ENCODE measurements at places on chromosomes 12 and 14.

- DNase-seq, result peak; percentile 52
These were observed 95.5 kb downstream of the SLC38A6 start for GRCh38 chr14:61076556-61076955.

DNA sequence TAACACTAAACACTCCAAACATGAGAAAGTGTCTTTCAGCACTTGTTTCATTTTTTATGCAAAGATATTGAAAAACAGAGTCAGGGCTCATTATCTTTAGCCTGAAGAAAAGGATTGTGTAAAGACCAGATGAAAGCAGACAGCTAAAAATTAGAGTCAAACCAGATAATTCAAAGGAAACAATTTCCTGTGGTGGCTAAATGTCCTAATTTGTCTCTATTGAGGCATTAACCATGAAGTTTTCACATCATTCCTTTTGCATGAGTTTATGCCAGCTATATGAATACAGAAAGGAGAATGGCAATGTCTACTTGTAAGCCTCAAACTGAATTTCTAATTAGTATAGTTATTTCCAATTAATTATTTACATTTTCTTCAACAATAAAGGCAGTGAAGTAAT lies 338.5 kb downstream of the FSCB start:
- no peak for DNase-seq

GRCh38 chr12:51390891-51391282 lies 319 bp downstream of the GALNT6 start:
- no peak for DNase-seq

- DNase-seq, result no peak
These were observed 63.8 kb upstream of the PLEKHG7 start for GRCh38 chr12:92639017-92639416.

GRCh38 chr14:41662780-41663472 lies 56.2 kb downstream of the LRFN5 start:
- no peak for DNase-seq

- no peak for DNase-seq
These were observed 38.5 kb downstream of the CCDC92 start for GRCh38 chr12:123934016-123934620.

- no peak for DNase-seq
These were observed 84.0 kb downstream of the BORCS5 start for GRCh38 chr12:12440784-12441428.

DNA sequence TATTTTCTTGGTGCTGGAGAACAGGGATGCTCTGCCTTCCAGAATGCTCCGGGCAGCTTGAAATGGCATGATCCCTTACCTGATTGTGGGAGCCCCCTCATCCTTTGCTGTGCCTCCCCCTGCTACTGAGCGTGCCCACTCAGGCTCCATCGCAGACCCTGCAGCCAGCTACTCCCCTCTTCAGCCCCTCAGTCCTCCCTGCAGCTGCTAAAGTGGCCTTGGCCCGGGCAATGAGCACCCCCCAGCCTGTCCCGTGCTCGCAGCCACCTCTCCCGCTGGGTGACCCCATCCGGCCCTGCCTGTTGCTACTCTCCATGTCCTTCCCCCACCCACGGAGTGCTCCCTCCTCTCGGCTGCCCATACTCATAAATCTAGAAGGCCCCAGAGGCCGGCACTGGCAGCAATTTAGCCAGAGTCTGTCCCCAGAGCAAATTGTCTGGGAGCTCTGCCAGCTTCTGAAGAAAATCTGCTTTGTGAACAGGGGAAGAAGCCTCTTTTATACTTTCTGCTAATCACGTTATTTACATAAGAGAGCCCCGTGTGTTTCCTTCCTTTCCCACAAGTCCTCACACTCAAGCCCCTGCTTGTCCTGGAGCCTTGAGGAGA lies 143.7 kb upstream of the FRMD6 start:
- DNase-seq, result peak; percentile 60

DNA sequence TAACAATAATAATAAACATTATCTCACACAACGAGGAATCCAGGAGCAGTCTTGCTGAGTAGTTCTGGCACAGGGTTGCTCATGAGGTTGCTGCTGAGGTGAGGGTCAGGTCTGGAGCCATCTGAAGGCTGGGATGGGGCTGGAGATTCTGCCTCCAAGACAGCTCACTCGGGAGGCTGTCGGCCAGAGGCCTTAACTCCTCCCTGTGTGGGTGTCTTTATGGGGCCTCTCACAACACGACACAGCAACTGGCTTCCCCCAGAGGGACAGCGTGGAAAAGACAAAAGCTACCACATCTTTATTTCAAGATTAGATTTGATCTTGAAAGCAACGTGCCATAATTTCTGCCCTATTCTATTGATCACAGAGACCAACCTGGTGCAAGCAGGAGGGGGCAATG lies 7.2 kb upstream of the CD4 start:
- no peak for DNase-seq

DNA sequence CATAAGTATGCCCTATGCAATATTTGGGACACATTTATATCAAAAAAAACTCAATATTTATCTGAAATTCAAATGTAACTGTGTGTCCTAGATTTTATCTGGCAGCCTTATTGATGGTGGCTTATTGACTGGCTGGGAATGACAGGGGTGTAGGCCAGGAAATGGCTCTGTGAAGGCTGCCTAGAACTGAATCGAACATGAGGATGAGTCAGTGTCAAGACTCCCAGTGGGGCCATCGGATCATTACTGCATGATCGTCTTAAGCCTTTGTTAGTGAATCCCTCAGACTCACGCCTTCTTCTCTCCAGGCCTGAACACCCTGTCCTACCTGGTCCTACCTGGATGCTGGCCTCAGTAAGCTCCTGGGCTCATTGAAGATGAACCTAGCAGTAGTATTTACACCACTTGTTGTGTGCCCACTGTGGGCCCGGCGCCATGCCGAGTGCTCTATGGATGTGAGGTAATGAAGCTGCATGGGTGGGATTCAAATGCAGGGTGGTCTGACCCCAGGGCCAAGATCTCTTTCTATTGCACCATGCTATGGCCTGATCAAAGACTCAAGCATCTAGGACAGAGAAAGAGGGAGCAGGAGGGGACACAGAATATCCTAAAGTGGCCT lies 21.0 kb upstream of the FAIM2 start:
- no peak for DNase-seq

DNA sequence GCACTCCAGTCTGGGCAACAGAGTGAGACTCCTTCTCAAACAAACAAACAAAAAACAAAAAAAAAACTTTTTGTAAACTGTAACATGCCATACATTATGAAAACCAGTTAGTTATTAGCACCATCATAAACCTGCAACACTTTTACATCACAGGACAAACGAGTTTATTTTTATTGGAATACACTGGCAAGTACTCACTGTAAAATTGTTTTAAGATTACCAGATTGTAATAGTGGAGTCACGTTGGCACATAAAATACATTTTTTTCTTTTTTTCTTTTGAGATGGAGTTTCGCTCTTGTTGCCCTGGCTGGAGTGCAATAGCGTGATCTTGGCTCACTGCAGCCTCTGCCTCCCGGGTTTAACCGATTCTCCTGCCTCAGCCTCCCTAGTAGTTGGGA lies 15.7 kb downstream of the FKBP3 start:
- no peak for DNase-seq

DNA sequence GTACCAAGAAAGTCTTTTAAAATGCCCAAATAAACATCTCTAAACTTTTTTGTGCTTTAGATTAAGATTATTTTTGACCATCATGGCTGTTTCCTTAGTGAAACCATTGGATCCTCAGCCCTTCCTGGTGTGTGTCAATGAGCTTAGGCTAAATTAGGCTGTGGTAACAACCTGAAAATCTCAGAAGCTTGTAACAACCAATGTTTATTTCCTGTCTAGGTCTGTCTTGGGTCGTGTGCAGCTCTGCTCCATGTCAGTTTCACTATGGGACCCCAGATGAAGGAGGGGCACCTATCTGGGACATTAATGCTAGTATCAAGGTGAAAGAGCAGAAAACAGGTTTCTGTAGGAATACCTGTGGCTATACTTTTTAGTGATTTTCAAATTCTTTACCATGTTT lies 49.9 kb downstream of the KCNMB4 start:
- DNase-seq, result no peak

GRCh38 chr14:58898655-58899316 lies 261.0 kb downstream of the DACT1 start:
- peak; percentile 75 for DNase-seq

DNA sequence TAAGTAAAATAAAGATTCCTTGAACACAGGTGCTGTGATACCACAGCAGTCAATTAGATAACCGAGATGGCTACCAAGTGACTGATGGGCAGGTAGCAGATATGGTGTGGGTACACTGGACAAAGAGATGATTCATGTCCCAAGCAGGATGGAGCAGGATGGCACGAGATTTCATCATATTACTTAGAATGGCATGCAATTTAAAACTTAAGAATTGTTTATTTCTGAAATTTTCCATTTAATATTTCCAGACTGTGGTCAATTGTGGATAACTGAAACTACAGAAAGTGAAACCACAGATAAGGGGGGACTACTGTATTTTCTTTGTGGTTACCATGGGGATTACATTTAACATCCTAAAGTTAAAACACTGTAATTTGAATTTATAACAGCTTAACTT lies 7.5 kb upstream of the ZFP36L1 start:
- DNase-seq, result no peak

DNA sequence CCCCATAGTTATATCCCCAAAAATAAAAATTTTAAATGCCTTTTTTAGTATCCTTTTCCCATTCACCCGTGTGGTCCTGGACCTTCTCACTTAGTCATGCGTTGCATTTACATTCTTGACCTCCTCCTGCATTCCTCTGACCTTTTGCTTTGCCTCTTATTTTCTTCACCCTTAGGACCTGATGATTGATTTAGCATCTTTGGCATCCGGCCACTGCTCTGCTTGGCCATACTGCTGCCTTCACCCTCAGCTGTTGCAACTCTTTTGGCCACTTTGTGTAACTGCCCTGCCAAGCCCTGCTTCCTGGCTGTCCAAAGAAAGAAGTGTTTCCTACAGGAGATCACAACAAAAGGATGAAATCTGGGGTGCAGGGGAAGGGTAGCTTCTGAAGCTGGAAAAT lies 48.8 kb upstream of the SLC38A4 start:
- DNase-seq, result peak; percentile 28

DNA sequence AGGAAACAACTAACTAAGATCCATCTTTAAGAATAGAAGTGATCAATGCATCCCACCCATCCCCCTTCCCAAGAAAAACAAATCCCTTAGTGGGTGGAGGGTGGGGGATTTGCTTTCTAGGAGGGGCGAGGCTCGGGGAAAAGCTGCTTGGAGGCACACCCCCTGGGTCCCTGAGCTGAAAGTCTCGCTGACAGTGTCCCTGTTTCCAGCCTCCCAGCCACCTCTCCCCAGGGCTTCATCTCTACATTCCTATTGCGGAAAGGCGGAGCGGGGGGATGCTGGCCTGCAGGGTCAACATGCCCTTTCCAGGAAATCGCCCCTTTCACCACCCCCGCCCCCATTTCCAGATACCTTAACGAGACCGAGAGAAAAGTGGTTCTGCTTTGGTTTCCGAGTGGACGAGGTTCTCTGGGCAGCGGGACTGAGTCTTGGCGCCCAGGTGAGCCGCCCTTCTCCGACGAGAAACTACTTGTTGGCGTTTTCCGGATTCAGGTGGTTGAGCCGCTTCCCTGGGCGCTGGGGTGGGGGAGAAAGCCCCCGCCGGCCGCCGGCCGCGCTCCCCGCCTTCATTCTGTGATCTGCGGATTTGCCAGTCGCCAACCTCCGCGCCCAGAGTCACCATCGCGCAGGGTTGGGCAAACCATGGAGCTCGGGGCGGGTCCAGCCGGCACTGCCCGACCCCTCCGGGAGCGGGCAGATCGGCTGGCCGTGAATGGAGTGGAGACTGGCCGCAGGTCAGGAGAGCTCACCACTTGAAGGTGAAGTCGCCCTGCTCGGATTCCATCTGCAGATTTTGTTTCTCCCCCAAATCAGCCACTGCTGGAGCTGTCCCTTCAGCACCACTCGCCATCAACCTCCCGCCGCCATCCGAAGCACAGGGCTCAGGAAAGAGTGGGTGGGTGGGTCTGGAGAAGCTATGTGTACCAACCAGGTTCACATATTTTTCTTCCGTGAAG lies 505 bp downstream of the KCNC2 start:
- peak; percentile 68 for DNase-seq

- no peak for DNase-seq
These were observed 38.6 kb upstream of the ATF1 start for GRCh38 chr12:50725011-50725942.

- no peak for DNase-seq
These were observed 223.3 kb upstream of the SFSWAP start for GRCh38 chr12:131487388-131488124.

DNA sequence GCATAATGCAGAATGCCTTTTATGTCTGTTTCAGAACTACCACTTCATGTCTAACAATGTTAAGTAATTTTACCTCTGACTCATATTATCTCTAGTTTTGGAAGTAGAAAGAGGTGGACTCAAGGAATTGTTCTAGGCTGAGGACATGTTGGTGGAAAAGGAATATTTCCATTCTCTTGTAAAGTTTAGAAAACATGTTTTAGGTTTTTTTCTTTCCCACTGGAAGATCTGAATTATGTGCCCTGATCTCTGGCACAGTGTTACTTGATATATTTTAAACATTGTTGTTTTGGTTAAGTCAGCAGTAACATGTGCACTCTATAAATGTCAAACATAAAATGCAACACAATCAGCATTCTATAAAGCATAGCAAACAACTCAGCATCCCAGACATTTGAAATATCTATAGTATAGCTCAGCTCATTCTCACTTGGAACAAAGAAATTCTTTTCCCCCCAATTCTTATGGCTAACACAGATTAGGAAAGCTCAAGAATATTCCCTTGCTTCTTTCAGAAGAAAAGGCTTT lies 202.3 kb downstream of the STXBP6 start:
- no peak for DNase-seq

DNA sequence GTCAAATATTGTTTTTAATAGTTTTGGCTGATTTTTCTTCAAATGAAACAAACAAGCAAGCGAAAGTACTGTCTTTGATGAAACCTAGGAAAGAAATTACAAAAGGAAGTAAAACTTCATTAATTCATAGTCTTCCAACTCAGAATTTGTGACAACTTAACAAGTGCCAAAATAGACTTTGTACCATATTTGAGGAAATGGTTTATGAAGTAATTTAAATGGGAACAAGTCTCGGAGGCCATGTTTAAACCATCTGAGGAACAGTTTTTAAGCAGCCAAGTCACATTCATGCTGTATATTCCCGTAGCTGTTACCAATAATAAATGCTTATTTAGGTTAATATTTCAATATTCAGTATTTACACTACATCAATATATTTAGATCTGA lies 745 bp upstream of the ARHGDIB start:
- no peak for DNase-seq

- DNase-seq, result no peak
These were observed 8.8 kb downstream of the TMTC2 start for GRCh38 chr12:82695531-82695930.

All from AG20443 (cell line).